Sciatic nerve (tissue), 2 donors: ENCODE measurements at places on chromosomes 3 and 15. TPM values are rescaled to one million over a fixed set of nuclear protein-coding genes. Genes with fewer than 3 reads are reported as not detected.

DNA sequence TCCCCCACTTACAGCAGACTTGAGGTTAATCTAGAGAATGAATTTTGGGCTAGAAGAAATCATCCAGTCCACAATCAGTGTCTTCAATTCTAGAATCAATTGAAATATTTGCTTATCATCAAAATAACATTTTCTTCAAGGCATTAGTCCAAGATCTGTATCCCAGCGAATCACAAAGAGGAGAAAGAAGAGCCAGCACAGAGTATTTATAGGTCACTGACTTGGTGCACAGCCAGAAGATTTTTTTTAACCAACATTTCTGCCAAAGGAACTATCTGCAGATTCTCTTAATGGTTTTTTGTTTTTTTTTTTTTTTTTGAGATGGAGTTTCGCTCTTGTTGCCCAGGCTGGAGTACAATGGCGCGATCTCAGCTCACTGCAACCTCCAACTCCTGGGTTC is 178.2 kb downstream of the TNIK start:
- no peak for DNase-seq

GRCh38 chr3:14534516-14535191 is 5.5 kb downstream of the GRIP2 start:
- no peak for DNase-seq

GRCh38 chr3:109973733-109974132 is 636.4 kb upstream of the DPPA4 start:
- DNase-seq: no peak

GRCh38 chr3:166743481-166744134 is 636.5 kb downstream of the ZBBX start:
- DNase-seq: no peak

GRCh38 chr3:52518723-52519444 is 14.8 kb downstream of the NT5DC2 start:
- peak; percentile 82 for DNase-seq

GRCh38 chr3:131796558-131797198 is 238.1 kb downstream of the CPNE4 start:
- no peak for DNase-seq

DNA sequence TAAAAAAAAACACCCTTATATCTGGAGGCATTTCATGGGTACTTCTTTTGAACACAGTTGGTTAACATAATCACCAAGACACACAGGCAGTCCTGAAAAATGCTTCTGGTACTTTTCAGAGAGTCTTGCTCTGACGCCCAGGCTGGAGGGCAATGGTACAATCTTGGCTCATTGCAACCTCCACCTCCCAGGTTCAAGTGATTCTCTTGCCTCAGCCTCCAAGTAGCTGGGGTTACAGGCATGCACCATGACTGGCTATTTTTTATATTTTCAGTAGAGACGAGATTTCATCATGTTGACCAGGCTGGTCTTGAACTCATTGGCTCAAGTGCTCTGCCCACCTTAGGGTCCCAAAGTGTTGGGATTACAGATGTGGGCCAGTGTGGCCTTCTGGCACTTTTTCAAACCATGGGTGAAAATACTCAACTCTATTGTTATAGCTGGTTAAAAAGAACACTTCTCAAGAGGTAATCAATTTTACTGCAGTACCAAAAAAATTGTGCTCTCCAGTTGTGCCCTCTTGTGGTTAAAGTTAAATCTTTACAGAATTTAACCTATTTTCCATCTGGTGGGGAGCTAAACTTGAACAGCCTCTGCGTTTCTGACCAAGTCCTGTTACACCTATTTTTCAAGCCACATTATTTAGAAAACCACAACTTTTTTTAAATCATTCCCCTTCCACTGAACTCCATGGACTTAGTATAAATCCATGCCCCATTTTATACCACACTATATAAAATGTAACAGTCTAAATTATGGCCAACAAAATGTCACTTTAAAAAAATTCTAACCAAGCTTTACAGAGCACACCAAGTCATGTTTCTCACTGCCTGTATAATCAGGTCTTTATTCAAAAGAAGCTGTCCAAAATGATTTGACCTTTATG is 1.2 kb upstream of the SNAPC5 start:
- DNase-seq: no peak

The KPNA4 gene
- total RNA-seq: 62.0 TPM

The C3orf22 gene
- not detected for total RNA-seq
